ENCODE measurements at places on chromosomes 12 and 14.

DNA sequence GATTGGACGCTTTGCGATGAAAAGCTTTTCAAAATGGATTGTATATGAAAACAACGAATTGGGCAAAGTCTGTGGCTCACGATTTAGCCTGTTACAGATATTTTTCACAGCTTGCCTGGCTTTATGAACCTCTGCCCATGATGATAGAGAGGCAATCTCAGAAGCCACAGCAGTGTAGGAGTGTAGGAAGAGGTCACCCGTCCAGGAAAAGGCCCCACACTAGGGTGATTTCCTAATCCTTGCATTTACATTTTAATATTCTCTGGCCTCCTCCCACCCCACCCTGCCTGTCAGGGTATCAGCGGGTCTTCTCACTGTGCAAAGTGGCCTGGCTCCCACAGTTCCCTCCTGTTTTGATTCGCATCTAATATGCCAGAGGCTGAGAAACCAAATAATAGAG, 81.8 kb upstream of the FOXN3 start:
- no peak for DNase-seq

- DNase-seq = no peak
Measured at GRCh38 chr12:98371419-98371818, 144.0 kb upstream of the TMPO start.

- DNase-seq = no peak
Measured at GRCh38 chr12:9588749-9589148, 19.0 kb downstream of the KLRB1 start.

DNA sequence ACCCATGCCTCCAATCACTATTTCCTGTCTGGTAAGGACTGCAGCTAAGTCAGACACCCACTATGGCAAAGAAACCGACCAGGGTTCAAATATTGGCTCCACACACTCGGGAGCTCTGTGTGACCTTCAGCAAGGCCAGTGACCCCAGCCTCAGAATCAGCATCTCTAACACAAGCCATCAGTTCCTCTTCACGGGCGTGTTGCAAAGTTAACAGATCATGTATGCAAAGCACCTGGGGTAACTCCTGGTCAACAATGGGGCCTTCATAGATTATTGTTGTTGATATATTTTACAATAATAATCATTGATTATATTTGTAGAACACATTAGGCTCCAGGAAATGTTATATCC, 6.2 kb upstream of the FAM222A start:
- no peak for DNase-seq

GRCh38 chr14:71694591-71695530, 237.4 kb upstream of the RGS6 start:
- no peak for DNase-seq

DNA sequence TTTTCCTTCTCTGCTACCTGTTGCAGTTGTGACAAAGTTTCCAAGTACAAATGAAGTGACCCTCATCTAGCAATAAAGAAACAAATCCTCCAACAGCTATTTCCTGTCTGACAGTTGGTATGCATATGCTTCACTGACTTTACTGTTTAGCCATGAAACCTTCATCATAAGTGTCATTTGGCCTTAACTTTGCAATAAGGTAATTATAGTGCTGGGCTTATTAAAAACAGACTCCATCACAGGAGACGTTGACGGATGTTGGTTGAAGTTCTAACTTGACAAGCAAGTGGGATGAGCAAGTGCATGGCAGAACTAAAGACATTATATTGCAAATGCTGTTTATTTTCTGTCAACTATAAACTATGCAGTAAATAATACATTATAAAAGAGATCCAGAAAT, 425.2 kb downstream of the RPS29 start:
- DNase-seq = no peak

GRCh38 chr12:127284870-127285431, 982.0 kb upstream of the TMEM132C start:
- no peak for DNase-seq

DNA sequence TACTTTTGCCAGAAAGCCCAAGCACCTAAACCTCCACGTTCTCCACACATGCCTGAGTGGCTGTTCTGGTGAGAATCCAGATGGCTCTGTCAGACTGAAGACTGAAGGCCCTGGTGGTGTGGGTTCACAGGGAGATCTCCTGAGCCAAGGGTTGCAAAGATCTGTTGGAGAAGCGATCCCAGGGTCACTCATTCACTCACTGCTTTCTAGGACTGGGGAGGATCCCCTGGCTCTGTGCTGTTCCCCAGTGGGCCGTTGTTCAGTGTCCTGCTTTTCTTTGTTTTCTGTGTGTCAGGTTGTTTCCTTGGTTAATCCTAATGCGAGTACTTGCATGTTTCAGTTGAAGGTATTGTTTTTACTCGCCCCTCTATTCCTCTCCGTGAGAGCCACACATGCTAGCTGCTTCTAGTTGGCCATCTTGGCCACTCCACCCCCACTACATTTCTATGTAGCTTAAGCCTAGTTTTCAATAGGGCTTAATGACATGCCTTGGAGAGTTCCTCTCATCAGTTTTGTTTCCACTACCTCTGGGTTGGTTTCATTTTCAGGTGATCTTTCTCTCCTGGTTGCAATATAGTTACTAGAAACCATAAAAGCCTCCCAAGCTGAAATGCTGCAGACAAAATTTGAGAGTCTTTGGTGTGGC, 144.5 kb upstream of the SLC38A2 start:
- peak; percentile 5 for DNase-seq

GRCh38 chr14:87628129-87628528, 364.9 kb downstream of the GALC start:
- no peak for DNase-seq

DNA sequence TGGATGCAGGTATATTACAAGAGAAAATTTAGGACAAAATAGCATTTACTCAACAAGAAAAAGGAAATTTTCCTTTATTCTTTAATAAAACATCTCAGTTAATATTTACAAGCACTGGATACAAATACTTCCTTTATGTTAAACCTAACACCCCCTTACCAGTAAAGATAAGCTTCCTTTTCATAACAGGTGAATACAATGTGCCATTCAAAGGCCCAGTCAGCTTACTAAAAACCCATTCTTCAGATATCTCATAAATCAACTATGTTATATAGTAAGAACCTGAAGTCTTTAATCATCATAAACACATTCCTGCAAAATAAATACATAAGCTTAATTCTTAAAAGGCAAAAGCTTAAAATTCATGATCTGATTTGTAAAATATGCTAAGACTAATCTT, 52.6 kb downstream of the LRP6 start:
- DNase-seq = no peak

- DNase-seq = no peak
Measured at GRCh38 chr12:120264904-120265472, 542 bp downstream of the PXN start.

GRCh38 chr12:105107171-105107493, 399 bp upstream of the WASHC4 start:
- DNase-seq = no peak

GRCh38 chr14:102208741-102209140, 69.0 kb downstream of the WDR20 start:
- no peak for DNase-seq

GRCh38 chr14:21227981-21228380, 41.3 kb downstream of the HNRNPC start:
- DNase-seq = no peak

DNA sequence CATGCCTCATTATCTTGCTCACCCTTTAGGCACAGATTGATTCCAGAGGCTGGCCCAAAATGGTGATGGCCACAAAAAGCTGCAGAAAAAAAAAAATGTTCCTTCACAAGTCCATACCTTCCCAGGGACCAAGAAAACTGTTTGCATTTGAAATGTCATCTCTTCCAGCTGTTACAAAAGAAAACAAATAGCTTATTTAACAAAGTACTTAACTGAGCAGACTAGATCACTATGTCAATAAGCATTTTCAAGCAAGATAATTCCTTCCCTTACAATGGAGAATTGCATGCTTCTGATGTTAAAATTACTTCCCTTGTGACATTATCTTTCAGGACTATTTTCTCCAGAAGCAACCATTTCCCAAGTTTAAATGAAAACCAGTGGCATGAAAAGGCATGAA, 377.9 kb upstream of the KITLG start:
- no peak for DNase-seq

DNA sequence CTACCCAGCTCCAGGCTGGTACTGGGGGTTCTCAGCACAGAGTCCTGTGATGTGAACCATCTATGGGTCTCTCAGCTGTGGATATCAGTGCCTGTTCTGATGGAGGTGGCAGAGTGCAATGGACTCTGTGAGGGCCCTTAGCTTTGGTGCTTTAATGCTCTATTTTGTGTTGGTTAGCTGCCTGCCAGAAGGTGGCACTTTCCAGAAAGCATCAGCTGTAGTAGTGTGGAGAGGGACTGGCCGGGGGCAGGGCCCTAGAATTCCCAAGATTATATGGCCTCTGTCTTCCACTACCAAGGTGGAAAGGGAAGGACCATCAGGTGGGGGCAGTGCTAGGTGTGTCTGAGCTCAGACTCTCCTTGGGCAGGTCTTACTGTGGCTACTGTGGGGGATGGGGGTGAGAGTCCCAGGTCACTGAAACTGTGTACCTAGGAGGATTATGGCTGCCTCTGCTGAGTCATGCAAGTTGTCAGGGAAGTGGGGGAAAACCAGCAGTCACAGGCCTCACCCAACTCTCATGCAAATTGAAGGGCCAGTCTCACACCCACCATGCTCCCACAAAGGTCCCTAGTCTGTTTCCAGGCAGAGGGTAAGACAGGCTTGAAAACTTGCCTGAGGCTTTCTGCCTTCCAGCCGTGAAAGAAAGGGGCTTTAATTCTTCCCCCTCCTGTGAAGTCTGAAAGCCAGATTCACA, 878.1 kb downstream of the C12orf50 start:
- DNase-seq = no peak

GRCh38 chr12:106897981-106898901, 57.5 kb upstream of the TMEM263 start:
- no peak for DNase-seq

- no peak for DNase-seq
Measured at GRCh38 chr12:14545144-14546124, 22.2 kb downstream of the PLBD1 start.

GRCh38 chr12:19186722-19187661, 57.5 kb downstream of the PLEKHA5 start:
- DNase-seq = peak; percentile 32

DNA sequence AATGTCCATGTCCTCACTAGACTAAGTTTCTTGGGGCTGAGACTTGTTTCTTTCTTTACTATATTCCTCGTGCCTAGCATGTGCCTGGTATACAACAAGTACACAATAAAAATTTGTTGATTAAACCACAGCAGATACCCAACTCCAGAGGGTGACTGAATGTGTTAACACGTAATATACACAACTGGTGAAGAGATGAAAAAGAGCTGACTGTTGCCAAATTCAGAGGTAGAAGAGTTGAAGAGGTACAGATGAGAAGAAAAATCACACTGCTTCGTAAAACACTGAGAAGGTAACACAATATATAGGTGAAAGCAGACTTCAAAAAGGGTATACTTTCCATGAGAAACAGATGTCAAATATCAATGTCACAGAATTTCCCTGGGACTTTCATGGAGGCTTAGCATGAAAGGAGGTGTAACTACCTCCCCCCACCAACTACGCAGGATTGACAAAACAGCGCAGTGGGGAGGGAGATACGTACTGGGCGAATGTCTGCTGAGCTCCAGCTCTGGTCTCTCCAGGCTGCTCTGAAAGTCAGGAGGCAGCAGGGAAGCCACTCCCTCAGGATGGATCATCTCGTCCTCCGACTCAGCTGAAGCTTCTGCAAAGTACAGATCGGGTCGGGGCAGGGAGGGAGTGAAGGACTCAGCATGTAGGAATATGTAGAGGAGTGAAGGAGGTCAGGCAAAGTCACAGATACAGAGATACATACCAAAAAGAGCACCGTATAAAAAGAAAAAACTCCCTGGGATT, 5.3 kb downstream of the ACIN1 start:
- DNase-seq = no peak

DNA sequence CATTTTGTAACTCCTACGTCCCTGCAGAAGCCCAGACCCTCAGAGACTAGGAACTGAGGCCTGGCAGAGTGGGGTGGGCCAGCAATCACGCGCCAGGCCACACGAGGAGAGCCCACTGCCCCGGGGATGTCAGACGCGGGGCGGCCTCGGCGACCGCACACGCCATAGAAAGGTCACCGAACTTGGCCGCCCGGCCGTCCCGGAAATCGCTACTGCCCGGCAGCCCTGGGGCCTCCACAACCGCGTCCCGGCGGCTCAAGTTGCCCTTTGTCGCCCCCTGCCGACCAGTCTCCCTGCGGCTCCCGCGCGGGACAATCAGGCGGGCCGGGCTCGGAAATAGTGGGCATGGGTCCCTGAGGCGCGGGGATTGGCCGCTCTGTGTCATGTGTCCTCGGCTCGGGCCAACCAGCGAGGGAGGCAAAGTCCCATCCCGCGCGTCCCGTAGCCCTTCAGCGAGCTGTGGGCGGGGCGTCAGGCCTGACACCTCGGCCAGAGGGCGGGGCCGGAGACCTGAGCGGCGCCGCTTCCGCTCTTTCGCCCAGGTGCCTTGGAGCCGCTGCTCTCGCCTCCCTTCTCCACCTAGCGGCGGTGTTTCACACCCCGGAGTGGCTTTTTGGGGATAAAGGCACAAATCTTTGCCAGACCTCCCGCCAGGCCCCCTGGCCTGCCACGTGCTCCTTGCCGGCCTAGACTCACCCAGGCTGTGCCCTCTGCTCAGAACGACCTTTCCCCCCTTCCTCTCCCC, 33.4 kb upstream of the DEGS2 start:
- DNase-seq = peak; percentile 100

DNA sequence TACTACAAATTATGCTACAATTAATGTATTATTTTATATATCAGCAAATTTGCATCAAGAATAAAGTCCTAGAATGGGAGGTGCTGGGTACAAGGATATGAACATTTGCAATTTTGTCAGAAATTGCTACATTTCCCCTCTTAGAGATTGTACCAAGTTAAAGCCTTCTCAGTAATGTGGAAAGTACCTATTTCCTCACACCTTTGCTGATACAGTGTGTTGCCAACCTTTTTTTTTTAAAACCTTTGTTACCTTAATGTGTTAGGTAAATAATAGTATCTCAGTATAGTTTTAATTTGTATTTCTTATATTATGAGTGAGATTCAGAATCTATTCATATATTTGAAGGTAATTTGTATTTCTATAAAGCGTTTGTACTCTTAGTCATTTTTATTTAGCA, 95.4 kb upstream of the HIF1A start:
- no peak for DNase-seq

GRCh38 chr14:96693987-96694386, 103.2 kb upstream of the VRK1 start:
- no peak for DNase-seq

DNA sequence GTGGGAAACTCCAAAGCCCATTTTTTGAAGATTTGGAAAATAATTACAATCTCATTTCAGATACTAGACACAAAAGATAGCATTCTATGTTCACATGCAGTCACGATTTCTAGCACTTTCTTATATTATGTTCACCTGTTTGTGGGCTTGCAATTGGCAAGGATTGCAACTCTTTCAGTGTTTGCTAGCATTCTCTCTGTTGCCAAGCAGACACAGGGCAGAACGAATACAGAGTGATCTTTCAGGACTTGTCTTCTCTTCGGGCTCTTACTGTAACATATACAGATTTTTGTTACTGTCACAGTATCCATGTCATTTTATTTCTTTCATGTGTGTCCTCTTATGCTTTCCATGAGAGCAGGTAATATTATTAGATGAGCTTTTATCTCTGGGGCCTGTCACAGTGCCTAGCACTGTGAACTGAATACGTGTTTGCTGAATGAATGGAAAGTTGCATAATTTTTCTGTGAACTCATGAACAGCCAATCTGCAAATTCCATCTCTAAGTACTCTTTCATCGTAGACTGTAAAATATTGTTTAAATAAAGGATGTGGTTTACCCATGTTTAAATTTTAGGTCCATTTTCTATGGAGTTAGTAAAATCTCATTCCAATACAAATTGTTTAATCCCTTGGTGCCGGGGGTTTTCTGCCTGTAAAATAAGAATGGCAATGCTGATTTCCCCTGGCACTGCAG, 105.1 kb downstream of the BMP4 start:
- DNase-seq = no peak
